Kidney glomerular epithelial cell (primary cell): ENCODE measurements at places on chromosomes 16 and 17.

DNA sequence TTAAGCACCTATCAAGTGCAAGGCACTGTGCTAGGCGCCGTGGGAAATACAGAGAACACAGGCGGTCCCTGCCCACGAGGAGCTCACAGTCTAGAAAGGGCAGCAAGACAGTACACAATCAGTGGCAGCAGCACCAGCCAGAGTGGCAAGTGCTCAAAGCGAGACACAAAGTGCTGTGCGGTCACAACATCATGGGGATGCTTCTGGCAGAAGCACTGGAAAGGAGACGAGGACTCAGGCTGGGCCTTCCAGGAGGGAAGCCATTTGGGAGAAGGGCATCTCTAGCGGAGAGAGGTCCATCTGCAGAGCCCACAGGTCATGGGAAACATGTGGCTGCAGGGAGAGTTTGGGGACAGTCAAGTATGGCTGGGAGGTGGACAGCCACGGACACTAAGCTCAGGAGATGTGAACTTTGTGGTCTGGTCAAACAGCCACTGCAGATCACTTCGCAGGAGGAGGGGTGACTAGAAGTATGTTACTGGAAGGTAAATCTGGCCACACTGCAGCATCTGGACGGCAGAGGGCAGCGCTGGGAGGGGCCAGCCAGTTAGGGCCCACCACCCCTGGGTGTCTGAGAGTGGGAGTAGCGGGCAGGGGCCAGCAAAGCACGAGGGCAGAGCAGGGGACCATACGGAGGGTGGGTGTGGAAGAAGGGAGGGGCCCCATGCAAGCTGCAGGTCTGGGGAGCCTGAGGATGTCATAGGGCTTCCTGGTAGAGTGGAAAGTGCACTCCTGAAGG, 71.1 kb downstream of the N4BP1 start:
- no peak for DNase-seq

- no peak for DNase-seq
These were observed 6.5 kb downstream of the MOSMO start for GRCh38 chr16:22014271-22014873.

GRCh38 chr16:54210452-54211125, 76.0 kb downstream of the IRX3 start:
- DNase-seq, result no peak

DNA sequence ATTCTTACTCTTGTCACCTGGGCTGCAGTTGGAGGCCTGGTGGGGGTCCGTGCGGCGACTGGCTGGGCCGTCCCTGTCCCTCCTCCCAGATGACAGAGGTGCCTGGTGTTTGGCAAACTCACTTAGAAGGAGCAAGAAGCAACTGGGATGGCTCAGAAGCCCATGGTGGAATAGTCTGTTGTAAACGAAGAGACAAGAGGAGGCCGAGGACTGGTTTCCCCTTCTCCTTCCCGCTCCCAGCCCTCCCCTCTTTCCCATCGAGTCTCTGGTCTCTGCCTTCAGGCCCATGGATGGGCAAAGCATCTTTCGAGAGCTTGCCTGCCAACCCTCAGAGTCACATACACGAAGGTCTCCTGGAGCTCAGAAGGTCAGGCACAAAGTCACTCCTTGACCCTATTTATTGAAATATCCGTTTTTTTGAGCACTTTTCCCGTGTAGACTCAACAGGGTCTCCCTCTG, 364.4 kb downstream of the SEC14L1 start:
- DNase-seq, result no peak

DNA sequence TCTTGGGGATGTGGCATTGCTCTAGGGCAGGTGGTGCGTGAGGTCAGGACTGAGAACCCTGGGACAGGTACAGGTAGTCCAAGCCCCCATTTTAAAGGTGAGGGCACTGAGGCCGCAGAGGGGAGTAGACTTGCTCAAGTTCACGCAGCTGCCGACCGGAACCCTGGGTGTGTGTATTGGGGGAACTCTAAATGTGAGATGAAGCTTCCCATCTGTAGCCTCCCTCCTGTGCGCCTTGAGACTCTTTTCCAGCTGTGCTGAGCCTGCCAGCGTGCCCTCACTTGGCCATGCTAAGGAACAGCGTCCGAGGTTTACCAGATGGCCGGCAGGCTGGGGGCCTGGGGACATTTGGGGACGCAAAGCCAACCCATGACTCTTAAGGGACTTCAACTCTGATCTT, 79.0 kb upstream of the CDC42EP4 start:
- DNase-seq, result no peak

DNA sequence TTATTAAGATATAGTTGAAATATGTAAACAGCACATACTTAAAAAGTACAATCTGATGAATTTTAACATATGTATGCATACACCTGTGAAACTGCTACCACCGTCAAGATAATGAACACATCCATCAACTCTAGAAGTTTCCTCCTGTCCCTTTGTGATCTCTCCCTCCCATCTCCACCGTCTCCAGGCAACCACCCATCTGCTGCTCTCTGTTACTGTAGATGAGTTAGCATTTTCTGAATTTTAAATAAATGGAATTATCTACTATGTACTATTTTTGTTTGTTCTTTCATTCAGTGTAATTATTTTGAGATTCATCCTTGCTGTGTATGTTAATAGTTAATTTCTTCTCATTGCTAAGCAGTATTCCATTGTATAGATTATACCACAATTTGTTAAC, 40.2 kb upstream of the SMPD3 start:
- DNase-seq, result no peak

GRCh38 chr16:84234321-84235241, 5.2 kb downstream of the KCNG4 start:
- no peak for DNase-seq

DNA sequence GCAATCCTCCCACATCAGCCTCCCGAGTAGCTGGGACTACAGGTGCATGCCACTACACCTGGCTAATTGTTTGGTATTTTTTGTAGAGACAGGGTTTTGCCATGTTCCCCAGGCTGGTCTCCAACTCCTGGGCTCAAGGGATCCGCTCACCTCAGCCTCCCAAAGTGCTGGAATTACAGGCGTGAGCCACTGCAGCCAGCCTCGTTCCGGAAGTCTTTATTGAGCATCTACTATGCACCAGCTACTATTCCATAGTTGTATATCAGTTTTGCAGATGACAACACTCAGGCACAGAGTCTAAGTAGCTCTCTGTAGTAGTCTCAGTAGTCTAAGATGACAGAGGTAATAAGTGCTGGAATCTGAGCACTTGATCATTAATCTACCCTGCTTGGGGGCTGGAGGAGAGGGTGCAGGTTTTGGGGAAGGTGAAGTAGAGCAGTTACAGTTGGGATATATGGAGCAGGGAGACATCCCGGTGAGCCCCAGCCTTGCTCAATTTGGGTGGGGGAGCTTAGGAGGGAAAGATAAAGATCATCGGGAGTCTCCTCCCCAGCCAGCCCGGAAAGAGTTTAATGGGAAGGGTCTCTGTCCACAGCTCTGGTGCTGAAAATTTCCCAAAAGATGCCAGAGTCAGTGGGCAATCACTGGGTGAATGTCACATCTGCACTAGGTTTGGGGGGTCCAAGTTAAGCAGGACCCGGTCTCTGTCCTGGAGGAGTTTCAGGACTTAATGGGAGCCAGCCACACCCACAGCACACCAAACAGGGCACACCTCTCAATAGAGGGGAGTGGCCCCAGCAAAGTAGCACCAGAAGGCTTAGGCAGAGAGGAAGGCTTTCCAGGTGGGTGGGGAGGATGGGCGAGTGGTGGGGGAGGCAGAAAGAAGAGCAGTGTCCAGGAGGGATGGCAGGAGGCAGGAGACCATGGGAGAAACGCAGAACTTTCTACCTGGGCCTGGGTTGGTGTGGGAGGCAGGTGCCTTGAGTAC, 1.7 kb downstream of the OTOP3 start:
- no peak for DNase-seq
